IPS DF 19.7 (cell line): ENCODE measurements at places on chromosomes 1 and 21.

DNA sequence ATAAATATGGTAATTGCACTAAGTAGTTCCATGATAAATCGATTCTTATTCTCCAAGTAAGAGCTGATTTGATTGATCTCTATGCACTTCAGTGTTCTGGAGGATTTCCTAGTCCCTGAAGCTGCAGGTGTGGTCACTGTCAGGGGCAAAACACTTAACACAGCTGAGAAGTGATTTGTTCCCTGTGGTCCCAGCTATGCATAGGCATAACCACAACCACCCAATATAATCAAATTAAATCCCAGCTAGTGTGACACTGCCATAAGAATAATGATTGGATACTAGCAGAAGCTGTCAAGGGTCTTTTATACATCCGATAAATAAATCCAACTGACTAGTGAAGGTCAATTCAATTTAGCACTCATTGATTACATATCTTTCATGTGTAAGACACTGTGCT, 60.1 kb downstream of the PTGER3 start:
- DNase-seq: no peak

DNA sequence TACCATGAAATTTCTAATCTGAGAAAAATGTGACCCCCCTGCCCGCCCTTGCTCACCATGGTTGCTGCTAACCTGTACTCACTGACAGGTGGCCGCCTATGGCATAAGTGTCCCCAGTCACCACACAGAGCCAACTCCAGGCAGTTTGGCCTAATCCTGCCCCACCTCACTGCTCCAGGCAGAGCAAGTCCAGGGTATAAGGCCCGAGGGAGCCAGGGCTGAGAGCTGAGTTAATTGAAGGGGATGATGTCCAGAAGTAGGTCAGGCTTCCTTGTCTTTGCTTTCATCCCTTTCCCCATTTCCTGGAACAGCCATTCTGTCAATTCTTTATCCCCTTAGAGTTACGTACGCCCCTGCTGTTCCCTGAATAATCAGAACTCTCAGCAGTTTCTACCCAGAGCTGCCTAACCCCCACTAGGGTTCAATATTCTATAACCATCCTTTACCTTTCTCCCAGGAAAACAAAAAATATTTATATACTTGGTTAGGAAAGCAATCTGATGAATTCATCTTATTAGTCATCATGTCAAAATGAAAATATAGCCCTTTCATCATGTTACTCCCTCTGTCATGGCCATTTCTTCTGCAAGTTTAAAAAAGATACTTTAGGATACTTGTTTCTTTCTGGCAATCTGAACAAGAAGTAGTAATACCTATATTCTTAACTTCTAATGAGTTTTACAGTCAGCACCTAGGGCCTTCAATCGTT, 29.4 kb upstream of the CD101 start:
- no peak for DNase-seq

DNA sequence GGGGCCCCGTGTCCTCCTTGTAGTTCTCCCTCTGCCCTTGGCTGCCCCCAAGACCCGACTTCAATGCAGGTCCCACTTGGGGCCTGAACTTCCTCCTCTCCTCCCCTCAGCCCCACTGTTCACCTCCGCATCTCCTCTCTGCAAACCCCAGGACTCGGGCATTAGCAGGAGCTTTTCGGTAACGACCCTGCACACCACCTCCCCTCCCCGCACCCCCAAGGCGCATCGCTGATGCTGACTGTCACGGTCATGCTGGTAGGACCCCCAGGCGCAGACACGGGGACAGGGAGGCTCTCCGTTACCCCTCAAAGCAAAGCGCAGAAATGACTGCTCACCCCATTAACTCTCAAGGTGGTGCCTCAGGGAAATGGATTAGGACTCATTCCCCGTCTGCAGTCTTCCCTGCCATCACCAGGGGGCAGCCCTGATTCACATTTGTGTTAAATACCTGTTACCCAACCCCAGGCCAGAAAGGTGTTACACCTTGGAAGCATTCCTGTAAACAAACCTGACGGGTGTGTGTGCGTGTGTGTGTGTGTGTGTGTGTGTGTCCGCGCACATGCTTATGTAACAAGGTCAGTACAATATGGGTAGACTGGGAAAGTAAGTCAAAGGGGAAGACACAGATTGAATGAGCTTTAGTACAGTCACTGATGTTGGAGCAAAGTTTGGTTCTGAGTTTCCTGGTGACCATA, 6.4 kb upstream of the GUCA2B start:
- DNase-seq: peak; percentile 56

DNA sequence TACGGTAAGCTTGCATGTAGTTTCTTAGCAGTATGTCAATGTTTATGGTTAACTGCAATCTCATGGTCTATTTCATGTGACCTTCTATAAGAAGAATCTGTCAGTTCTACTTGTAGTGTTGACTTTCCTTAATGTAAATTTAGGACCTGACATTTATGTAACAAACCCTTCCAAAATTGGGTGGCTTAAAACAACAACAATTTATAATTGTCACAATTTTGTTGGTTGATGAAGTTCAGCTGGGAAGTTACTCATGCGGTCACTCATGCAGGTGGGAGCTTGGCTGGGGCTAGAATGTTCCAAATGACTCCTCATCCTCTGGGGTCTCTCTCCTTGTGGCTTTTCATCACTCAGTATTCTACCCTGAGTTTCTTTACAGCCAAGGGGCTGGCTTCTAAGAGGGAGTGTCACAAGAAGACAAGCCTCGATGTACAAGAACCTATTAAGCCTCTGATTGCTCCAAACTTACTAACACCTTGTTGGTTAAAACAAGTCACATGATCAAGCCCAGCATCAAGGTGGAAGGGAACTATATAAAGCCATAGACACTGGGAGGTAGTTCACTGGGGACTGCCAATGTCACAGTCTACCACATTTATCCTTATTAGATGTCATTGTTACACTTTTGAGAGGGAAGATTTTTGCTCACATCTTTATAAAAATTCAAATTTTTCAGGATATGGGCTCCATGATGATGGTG, 23.9 kb downstream of the CCN1 start:
- no peak for DNase-seq

DNA sequence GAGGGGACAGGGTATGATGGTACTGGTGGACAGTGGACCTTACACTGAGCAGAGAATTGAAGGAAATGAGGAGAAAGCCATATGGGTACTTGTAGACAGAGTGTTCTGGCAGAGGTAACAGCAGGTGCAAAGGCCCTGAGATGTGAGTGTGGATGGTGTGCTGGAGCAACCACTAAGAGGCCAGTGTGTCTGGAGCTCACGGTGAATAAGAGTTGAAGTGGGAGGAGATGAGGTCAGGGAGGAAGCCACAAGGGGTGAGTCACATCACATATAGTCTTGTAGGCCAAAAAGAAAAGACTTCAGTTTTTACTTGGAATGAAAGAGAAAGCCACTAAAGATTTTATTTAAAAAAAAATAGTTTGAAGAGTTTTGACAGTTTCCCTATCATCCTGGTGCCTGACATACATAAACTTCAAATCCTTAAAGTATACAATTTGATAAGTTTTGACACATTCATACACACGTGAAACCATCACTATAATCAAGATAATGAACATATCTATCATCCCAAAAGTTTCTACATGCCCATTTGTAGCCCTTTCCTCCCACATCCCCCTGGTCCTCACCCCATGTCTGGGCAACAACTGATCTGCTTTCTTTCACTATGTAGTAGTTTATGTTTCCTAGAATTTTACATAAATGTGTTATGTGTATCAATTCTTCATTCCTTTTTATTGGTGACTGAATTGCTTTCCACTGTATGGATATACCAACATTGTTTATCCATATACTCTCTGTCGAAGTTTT, 148.4 kb downstream of the GPATCH2 start:
- no peak for DNase-seq

- DNase-seq: no peak
Measured at GRCh38 chr1:168585191-168585590, 8.8 kb downstream of the XCL1 start.

DNA sequence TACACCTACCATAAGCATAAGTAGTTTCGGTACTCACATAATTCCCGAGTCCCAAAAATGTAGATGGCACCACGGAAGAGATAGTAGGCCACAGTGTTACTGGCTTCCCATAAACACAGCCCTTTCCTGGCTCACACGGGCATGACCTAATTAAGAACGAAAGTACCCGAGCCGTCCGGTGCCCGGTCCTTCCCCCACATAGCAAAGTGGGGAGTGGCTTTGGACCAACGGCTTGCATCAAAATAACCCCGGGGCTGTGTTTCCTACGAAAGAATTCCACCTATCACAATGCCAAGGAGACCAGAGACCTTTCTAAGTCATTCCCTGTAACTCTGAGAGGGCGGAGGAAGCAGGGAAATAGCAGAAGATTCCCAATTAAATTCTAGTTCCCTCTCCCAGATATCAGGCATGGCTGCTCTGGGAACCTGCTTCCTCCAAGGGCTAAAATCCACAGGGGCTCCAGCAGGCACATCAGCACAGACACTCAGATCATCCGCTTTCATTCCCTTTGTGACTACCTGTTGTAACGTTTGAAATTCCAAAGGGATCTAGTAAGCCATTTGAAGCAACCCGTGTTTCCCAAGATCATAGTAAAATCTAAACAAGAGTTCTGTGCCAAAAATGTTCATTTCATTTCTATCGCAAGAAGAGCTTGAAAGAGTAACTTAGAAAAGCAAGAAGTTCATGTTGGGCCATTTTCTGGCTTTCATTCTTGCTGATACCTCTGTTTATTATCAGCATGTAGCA, at the start of gene TMPRSS3:
TMPRSS3 (minus strand) TSS at position 148 of the 747 bp plus-strand sequence. CDS start 635 bp downstream, outside the sequence.
- no peak for DNase-seq

- DNase-seq: no peak
Measured at GRCh38 chr21:43739621-43740435, 20.9 kb downstream of the PDXK start.

- no peak for DNase-seq
Measured at GRCh38 chr1:2328676-2329455, 62.5 kb downstream of the MORN1 start.

- DNase-seq: no peak
Measured at GRCh38 chr1:219710529-219711194, 97.8 kb upstream of the ZC3H11B start.
